ENCODE measurements at places on chromosomes 3 and 15.

DNA sequence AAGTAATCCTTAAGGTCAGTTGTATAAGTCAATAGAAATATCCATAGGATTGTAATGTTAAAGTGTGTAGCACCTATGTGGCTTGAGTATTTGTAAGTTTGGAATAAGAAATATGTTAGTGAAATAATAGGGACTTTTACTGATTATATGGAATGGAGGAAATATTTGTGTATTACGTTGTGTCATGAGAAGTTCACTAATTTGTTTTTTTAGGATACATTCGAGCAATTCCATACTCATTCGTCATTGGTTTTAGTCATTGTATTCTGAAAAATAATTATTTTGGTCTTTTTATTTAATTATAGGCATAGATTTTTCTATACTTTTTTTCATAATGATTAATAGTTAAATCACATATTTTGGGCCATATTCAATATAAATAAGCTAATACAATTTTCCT is 21.0 kb downstream of the MBNL1 start:
- DNase-seq = no peak

DNA sequence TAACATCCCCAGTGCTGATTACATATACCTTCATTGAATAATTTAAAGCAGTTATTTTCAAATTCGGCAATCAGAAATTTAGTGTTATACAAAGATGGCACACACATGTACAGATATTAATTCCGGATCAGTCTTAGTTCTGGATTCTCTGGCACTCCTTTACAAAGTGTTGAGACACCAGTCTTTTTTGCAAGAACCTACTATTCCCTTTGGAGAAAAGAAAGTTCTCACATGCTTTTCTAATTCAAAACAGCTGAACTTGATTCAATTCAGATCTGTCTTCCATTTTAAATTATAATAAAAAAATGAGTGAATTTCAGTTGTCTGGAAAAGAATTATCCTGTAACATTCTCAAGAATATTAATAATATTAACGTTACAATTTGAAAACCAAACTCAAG is 20.4 kb downstream of the CCDC191 start:
- no peak for DNase-seq

DNA sequence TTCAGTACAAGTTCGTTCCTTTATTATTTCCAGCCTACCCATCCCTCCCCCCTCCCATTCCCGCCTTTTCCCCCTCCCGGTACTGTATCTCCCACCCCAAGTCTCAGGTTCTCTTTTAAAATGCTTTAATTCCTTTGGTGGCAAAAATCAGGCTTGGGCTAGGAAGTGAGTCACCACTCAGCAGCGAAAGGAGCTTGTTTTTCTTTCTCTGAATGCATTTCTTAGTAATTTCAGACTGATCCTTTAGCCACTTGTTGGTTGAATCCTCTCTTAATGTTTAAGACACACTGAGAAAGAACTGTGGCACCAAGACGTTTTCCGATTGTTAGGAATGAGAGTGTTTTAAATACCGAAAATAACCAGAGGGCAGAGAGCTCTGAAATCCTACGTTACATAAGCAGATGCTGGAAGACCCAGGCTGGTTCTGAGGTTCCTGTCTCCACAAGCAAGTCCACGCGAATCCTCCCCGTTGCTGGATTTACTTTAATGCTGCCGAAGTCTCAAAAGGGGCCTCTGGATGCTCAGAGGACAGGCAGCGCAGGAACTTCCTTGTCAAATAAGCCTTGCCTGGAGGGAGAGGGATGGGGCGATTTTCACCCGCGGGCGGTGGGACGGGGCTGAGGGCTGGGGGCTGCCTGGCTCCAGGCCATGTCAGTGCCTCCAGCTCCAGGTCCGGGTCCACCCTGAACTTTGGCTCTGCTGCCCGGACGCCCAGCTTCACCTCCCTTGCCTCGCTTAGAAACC is 854 bp upstream of the COL8A1 start:
- no peak for DNase-seq

GRCh38 chr3:151282921-151283320 is 4.6 kb upstream of the P2RY14 start:
- DNase-seq = no peak

GRCh38 chr3:8237893-8238292 is 263.7 kb upstream of the LMCD1 start:
- no peak for DNase-seq

GRCh38 chr3:71128961-71129360 is 454.6 kb downstream of the FOXP1 start:
- DNase-seq = no peak

DNA sequence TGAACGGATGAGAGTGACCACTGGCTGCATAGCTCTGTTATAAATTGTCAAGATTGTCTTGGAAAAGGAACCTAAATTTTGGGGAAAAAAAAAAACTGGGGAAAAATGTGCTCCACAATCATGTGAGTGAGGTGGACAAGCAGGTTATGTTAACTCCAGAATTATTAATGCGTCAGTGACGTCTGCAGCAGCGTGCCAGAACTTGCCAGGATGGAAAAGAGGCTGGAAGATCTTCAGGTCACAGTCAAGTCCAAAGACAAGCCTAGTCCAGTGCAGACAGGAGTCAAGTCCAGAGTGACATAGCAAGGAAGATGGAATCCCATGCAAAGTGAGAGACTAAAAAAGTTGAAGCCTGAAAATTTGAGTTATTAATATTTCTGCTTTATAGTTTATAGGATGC is 140.6 kb downstream of the RYR3 start:
- no peak for DNase-seq

DNA sequence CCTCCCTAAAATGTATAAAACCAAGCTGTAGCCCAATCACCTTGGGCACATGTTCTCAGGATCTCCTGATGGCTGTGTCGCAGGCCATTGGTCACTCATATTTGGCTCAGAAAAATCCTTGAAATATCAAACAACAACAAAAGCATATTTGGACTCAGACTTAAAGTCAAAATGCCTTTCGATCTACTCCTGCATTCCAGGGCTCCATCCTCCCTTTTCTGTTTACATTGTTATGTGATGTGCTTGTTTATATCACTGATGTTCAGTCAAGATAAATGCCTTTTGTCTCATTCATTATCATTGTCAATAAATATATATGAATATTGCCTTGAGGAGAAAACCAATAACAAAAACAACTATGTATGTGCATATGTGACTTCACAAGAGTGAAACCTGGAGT is 31.7 kb downstream of the HGD start:
- no peak for DNase-seq

- no peak for DNase-seq
Observed at GRCh38 chr3:30597769-30598134, 8.6 kb upstream of the TGFBR2 start.

- no peak for DNase-seq
Observed at GRCh38 chr3:123186695-123187094, 15.0 kb upstream of the SEC22A start.

DNA sequence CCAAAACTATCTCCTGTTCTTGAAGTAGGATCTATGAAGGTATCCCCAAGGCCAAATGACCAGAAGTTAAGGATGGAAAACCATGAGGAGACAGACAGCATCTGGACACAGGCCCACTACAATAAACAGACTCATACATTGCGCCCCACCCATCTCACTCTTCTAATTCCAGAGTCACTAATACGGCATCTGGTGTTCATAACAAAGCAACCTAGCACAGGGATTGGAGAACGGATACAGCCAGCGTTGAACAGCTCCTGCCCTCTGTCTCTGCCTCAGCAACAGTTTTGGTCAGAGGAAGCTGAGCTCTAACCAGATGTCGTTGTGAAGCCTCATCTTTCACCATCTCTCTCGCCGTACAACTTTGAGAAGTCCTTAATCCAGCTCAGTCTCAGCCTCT is 44.5 kb upstream of the CCDC80 start:
- no peak for DNase-seq

DNA sequence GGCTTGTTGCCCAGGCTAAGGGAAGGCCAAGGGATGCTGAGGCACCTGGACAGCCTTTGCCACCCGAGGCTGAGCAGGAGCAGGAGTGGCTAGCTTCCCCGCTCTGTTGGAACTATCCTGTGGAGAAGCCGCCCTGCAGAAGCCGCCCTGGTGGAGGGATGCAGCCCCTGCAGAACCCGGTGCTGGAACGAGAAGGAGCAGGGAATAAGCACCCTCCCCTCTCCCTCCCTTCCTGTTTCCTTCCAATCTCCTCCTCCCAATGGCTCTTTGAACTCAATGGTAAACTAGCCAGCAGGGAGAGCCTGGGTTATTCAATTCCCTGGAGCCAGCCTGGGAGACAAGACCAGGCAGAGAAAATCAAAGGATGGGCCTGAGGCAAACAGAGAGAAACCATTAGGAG is 11.8 kb upstream of the HRG start:
- no peak for DNase-seq

GRCh38 chr15:45376967-45377608 is 1.3 kb downstream of the GATM start:
- no peak for DNase-seq

DNA sequence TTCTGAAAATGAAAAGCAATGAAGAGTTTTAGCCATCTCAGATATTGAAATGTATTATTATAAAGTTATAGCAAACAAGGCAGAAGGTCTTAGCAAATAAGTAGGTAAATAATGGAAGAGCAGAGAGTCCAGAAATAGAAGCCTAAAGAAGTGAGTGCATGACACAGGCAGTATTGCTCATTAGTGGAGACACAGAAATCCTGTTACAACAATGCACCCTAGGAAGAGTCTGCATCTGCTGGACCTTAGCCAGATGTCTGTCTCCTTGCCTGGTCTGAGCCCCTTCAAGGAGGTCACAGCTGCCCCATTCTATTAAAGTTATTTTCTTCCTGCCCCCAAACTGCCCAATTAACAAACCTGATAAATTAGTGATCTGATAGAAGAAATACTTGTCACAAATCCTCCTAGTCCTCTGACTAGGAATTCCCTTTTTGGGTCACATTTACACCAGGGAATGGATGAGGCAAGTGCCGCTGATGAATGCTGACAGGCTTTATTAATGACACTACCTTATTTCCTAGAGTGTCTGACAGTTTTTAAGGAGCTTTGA is 51.9 kb downstream of the HOMER2 start:
- no peak for DNase-seq

GRCh38 chr3:120772081-120772480 is 29.5 kb downstream of the GTF2E1 start:
- DNase-seq = no peak

- no peak for DNase-seq
Observed at GRCh38 chr3:136008221-136008620, 42.7 kb downstream of the PPP2R3A start.

- no peak for DNase-seq
Observed at GRCh38 chr3:73215281-73215680, 153.8 kb downstream of the EBLN2 start.

DNA sequence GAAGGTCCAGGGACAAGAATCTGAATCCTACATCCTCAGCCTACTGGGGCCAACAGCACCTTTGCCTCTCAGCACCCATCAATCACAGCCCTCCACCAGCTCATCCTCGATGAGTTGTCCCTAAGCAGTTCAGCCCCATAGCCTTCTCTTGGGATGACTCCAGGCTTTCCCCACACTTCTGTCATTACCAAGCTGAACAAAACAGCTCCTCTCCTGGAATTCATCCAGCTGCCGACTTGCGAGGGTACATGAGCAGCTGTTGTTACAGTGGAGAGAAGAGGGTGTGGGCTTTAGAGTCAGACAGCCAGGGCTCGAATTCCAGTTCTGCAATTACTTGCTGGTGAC is 69.0 kb upstream of the THBS1 start:
- no peak for DNase-seq

GRCh38 chr15:83570756-83571155 is 83.2 kb upstream of the ADAMTSL3 start:
- no peak for DNase-seq

DNA sequence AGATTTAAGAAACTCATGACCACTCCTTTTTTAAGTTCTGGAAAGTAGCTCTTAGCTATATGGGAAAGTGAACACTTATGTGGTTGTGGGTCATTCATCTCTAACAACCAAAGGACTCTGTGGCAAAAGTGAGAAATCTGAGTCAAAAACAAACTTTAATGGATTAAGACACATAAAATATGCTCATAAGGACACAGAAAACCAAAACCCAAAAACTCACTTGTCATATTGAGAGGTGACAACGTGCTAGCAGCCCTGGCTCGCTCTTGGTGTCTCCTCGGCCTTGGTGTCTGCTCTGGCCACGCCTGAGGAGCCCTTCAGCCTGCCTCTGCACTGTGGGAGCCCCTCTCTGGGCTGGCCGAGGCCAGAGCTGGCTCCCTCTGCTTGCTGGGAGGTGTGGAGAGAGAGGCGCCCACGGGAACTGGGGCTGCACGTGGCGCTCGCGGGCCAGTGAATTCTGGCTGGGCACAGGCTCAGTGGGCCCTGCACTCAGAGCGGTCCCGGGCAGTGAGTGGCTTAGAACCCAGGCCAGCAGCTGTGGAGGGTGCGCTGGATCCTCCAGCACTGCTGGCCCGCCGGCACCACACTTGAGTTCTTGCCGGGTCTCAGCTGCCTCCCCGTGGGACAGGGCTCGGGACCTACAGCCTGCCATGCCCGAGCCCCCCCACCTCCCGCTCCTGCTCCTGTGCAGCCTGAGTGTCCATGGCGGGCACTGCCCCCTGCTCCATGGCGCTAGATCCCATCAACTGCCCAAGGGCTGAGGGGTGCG is 30.3 kb upstream of the SKIL start:
- DNase-seq = no peak

DNA sequence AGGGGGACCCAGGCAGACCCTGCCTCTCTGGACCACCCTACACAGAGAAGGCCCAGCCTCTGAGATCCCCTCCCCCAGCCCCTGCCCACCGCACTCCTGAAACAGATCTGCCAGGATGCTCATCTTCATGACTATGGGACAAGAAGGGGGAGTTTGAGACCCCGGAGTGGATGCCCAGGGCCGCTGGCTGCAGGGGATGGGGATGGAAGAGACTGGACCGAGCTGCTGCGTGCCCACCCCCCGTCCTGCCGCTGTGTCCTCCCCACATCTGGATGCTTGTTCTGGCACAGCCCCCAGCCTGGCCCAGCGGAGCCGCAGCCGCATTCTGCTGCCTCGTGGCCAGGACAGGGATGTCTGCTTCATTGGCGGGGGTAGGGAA is 30.3 kb upstream of the SEMA3F start:
- no peak for DNase-seq

- no peak for DNase-seq
Observed at GRCh38 chr15:52546031-52546751, 17.5 kb upstream of the MYO5A start.

- no peak for DNase-seq
Observed at GRCh38 chr3:115784739-115785536, 161.6 kb downstream of the GAP43 start.

All from stimulated activated CD4-positive, alpha-beta T cell treated with anti-CD3 and anti-CD28 coated beads, Interleukin-12 subunit alpha, Interleukin-12 subunit beta, amount 100 ng/mL, for 4 hours (primary cell).